ENCODE measurements at places on chromosomes 16 and 17.

- no peak for DNase-seq
These were observed 28.7 kb upstream of the GAS7 start for GRCh38 chr17:10226930-10227695.

DNA sequence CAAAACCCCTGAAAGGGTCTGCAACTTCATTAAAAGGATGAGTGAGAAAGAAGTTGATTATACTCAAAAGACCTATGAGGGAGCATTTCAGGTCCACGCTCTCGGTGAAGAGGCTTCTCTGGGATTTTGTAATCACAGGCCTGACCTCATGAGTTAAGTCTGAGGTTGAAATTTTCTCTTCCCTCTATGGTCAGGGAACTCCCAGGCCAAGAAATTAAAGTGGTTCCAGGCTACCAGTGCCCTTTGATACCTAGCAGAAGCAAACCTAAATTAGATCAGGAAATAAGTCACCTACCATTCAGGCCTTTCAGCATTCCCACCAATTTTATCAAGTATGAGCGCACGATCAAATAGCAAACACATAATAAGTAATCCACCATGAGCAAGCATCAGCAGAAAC lies 27.9 kb downstream of the MBTD1 start:
- no peak for DNase-seq

DNA sequence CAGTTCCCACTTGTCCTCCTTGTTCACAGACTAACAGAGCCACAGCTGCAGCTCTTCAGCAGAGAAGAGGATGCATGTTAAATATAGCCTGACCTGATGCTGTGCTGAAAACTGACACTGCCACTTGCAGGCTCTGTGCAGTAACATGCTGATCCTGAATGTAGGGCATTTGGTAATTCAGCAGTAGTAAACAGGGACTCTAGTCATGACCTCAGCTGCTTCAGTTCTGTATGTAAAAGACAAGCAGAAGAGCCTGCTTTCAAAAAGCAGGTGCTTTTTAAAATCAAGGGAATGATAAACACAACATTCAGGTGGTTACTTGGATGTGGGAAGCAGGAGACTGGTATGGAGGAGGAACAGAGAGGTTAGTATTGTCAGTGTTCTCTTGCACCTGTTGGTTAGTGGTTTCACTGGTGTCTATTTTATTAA lies 33.8 kb downstream of the ESRP2 start:
- peak; percentile 14 for DNase-seq

DNA sequence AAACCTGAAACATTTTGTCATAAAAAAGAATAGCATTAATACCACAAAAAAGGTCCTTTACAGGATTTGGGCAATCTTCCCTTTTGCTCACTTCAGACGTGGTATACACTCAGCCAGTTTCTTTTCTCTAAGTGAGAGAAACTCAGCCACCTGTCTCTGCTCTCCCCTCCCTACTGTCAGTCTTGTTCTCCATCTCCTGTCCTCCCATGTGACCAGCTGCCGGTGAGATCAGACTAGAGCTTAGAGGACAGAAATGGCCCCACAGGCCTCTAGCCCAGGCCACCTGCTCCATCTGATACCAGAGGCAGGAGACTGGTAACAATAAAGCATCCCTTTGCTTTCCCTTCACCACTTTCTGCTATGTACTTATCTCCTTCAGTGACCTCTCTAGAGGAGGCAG lies 34.9 kb downstream of the CMC2 start:
- DNase-seq: no peak

DNA sequence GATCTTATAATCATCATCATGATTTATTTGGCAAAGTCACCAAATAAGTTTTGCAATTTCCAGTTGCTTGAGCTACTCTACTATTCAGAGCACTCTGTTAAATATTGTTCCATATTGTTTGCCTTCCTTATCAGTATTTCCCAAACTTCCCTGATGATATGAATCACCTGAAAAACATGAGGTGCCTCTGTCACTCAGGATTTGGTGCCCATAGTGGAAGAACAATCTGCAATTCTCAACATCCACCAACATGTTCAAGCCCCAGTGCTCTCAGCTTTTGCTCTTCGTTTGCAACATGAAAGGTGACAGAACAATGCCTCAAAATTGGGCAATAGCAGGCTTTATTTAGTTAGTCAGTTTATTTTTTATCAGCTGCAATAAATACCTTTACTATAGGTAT lies 28.6 kb upstream of the WSB1 start:
- no peak for DNase-seq

DNA sequence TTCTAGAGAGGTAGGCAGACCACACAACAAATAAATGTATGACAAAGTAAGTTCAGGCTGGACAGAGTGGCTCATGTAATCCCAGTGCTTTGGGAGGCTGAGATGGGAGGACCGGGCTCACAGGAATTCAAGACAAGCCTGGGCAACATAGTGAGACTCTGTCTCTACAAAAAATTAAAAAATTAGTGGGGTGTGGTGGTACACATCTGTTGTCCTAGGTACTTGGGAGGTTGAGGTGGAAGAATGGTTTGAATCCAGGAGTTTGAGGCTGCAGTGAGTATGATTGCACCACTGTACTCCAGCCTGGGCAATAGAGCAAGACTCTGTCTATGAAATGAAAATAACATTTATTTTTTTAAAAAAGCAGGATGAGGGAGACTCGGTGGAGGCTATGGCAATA lies 18.5 kb downstream of the CHP2 start:
- no peak for DNase-seq

DNA sequence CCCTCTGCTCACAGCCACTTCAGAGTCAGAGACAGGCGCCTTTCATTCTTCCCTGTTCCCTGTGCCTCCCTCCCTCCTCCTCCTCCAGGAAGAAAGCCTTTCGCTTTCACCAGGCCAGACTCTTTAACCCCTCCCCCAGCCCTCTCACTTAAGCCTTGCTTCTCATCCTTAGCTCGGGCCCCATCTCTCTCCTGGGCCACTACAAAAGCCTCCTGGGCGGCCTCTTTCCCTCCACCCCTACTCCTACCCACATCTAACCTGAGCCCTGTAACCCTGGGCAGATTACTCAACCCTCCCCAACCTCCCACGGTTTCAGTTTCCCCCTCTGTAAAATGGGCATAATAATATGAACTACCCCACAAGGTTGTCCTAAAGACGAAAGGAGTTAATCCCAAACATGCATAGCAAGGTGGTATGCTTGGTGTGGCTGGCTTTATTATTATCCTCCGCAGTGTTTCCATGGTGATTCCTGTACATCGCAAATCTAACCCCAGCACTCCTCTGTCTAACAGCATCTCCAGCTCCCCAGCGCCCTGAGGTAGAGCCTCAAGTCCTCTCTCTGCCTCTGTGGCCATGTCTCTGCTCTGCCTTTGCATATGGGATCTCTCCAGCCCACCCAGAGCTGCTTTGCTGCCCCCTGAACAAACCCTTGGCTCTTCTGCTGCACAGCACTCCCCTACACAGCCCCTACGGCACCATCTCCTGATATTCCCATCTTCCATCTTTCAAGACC lies 17.7 kb downstream of the PIMREG start:
- no peak for DNase-seq

DNA sequence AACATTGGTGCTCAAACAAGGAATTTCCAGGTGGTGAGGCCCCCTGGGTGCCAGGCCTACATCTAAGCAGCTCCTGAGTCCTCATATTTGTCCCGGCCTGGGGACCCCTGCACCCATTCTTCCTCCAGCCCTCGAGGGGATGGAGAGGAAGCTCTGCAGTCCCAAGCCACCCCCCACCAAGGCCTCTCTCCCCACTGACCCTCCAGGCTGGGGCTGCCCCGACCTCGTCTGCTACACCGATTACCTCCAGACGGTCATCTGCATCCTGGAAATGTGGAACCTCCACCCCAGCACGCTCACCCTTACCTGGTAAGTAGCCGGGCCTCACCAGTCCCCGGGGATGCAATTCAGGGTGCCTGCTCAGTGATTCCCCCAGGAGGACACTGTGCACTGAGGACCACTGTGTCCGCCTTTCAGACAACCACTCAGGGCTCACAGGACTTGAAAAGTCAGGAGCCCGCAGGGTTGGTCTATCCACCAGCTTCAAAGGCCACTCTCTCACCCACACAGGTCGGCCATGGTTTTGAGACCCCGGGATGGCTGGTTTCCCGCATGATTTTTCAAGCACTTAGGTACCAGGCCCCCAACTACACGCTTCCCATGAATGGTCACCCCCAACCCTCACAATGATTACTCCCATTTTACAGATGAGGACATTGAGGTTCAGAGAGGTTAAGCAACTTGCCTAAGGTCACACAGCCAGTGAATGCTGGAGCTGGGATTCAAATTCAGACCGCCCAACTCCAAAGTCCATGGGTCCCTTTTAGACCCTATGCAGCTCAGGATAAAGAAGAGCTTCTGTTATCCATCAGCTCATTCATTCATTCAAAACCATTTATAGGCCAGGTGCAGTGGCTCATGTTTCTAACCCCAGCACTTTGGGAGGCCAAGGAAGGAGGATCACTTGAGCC lies 32.4 kb downstream of the IL21R start:
- no peak for DNase-seq

DNA sequence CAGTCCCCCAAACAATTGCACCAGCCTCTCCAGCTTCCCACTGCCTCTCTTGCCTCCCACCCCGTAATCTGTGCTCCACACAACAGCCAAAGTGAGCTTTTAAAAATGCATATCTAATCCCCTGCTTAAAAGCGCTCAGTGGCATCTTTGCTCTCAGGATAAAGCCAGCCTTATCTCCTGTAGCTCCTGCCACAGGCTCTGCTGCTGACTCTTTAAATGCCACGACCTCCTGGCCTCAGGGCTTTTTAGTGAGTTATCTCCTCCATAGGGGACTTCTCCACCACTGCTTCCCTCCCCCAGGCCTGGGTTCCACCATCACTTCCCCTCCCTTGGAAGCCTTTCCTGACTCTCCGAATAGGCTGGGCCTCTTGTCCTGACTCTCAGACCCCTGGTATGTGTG lies 98.6 kb downstream of the GNAO1 start:
- no peak for DNase-seq

GRCh38 chr16:24983561-24983960 lies 31.6 kb downstream of the ARHGAP17 start:
- DNase-seq: no peak

DNA sequence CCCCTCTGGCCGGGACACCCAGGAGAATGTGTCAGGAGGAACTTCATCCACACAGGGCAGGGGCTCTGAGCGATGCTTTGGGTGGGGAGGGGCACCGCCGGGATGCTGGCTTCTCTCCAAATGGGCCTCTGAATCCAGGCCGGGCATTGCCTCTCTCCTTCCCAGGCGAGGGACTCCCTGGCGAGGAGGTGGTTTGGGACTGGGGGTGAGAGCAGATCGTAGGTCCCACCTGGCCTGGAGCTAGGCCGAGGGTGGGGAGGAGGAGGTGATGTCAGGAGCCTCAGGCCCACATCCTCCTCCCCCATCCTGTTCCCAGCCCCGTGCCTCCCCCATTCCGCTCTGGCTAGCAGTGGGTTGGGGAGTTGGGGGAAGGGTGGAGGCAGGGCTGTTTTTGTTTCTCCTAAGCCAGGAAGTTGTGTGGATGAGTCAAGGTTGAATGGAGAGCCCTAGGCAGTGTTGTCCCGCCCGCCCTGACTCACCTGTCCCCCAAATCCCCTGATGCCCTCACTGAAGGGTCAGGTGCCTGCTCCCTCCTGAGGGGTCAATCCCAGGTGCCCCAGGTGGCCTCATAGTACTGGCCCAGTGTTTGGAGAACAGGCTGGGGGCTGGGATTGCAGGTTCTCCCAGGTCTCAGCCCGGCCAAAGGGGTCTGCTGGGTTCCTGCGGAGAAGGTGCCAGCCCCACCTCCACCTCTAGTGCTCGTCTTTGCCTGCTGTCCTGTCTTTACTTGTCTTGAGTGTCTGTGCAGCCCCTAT lies 2.8 kb downstream of the GRB7 start:
- no peak for DNase-seq

Data from NCI-H1694 treated with DMSO at 0.1 percent for 48 hours (cell line).